ENCODE measurements at places on chromosomes 12 and 14.

GRCh38 chr14:55458800-55459515 is 18.5 kb upstream of the TBPL2 start:
- DNase-seq, result no peak

DNA sequence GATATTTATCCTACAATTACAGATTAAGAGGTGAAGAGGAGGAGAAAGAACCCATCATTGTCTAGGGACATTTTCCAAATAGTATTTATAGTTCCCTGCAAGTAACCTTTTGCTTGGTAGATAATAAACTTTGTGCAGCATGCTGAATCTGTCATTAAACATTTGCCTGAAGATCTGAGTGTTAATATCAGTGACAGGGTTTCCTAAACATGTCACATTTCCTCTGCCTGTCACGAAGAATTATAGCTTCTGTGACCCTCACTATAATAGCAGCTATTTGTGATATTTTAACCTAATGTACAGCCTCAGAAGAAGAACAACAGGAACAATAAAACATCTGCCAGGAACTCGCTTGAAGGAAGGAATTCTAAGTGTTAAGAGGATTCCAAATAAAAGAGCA is 350.3 kb downstream of the GXYLT1 start:
- no peak for DNase-seq

DNA sequence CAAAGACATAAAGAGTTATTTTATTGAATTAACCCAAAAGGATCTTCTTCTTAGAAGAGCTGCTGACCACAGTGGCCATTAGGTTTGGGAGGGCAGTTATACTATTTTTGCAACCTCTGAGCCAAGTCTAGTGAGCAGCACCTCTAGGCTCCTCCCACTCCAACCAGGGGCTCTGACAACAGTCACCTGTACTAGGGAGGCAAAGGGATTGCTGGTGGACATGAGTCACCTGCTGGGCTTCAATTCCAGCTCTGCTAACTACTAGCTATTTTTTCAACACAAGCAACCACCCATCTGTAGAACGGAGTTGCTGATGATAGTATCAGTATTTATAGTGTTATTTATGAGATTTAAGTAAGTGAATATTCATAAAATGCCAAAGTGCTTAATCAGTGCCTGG is 166.0 kb downstream of the KLHL28 start:
- DNase-seq, result no peak

- no peak for DNase-seq
Observed at GRCh38 chr12:105032703-105033357, 46.7 kb downstream of the NOPCHAP1 start.

DNA sequence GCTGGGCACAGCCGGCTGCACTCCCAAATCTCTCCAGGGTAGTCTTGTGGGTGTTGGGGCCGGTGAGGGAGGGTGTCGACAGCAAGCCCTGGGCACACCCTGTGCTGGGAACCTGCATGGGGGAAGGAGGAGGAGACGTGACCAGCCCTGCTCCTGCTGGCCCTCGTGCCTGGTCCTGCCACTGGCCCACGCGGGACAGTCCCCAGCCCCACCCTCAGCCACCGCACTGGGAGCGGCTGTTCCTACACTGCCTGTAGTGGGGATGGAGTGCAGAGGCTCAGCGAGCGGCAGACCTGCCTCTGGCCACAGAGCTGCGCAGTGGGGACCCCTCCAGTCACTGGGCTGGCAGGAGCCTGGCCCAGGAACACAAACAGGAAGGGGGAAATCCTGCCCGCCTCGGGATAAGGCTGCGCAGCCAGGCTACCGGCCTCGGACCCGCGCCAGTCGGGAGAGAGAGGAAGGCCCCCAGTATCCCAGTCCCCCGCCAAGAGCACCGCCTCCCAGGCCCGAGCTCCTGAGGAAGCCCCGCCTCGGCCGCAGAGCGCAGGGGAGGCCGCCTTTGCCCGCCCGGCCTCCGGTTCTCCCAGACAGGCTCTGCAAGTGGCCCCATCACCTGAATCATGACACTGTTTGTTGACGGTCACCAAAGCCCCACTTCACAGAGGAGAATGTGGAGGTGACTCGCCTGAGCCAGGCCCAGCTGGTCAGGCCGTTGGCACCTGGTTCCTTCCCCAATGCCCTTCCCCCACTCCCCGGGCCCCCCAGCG is 10.6 kb downstream of the AHNAK2 start:
- DNase-seq, result no peak

GRCh38 chr12:3523058-3523457 is 32.1 kb downstream of the PRMT8 start:
- DNase-seq, result no peak

- DNase-seq, result no peak
Observed at GRCh38 chr14:24858052-24858451, 191.9 kb downstream of the STXBP6 start.

- DNase-seq, result no peak
Observed at GRCh38 chr14:101001311-101002069, 98.0 kb upstream of the RTL1 start.

GRCh38 chr14:67859169-67859749 is 39.7 kb downstream of the RAD51B start:
- DNase-seq, result no peak

DNA sequence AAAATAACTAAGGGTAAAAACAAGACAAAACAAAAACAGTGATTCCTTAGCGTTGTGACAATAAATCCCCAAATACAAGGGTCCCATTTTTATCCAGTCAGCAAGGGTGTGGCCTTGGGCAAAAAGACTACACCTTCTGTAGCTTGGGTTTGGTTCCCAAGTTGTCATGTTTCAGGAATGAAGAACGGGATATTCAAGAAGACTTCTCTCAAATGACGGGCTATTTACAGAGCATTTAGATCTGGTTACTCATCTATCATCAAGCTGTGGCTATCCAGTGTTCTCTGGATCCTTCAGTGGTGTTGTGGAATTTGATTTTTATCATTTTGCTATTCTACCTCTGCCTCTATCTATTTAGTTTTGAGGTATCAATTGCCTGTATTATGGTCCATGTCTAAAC is 219.7 kb downstream of the SLC25A21 start:
- no peak for DNase-seq

DNA sequence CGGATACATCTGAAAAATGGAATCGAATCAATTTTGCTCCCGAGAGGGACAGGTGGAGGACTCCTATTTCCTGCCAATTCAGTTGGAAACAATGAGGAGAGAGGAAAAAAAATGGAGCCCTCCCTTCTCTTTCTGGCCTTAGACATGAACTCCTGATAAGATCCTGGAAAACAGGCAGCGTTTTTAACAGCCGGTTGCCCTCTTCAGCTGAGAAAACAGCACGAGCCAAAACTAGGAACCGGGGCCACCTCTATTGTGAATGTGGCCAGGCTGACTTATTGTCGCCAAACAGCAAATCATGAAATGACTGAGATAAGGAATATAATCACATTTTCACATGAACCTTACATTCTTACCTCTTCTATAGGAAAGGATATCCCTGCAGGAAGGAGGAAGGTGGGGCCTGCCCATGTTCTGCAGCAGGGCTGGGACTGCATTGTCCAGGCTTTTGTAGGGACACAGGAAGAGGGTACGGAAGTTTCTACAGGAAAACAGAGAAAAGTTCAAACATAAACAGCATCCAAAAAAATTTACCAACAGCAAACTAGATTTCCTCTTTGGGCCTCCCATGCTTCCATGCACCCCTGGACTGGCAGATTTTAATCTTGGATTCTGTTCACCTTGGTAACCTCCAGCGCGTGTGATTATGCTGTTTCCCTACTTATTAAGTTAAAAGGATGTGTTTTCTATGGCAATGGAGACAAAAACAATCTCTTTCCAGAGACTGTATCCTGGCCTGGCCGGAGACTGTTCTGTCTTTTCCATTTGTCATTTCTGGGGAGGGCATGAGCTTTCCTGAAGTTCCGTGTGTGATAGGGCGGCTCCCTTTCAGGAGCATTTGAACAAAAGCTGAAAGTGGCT is 29.0 kb upstream of the ELK3 start:
- DNase-seq, result no peak

- no peak for DNase-seq
Observed at GRCh38 chr14:23722675-23723074, 86.5 kb downstream of the DHRS2 start.

DNA sequence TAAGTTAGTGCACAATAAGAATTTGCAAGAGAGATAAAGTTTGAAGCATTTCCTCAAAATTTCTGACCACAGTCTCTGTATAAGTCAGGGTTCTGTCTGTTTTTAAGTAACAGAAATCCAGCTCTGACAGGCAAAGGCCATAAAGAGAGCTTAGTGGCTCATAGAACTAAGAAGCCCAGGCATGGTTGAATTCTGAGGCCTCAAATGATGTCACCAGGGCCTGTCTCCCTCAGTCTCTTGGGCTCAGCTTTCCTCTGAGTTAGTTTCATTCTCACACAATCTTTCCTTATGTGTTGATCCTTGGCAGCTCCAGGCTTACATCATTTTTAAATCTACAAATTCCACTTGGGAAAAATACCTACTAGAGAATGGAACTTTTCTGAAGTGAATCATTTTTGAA is 173.4 kb upstream of the ATP2B1 start:
- no peak for DNase-seq

DNA sequence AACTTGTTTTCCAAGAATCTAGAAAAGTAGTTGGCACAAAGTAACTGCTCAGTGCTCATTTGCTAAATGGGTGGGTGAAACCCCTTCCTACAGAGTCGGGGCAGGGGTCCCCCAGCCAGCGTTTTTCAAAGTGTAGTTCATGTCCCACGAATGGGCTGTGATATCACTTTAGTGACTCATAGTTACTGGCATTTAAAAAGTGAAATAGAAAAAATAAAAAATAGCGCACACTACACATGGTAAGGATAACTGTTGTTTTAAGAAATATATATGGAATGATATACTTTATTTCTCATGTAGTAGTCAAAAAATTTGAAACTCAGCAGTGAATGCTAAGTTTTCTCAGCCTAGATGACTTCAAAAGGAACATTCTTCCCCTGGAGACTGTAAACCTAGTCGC is 250.4 kb downstream of the CHST11 start:
- no peak for DNase-seq

DNA sequence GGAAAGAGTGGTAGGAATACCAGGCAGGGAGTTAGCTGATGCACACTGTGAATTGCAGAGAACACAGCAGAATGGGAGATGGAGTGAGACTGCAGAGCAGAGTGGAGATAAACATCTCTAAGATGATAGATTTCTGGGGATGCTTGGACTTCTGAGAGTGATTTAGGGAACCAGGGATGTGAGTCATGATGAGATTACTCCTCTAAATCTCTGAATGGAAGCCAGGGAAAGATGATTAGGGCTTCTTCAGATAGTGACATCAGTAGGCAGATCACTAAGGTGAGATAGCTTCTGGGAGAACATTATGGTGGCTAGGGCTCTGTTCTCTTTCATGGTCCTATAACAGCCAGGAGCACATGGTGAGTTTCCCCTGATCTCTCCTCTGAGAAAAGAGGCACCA is 501.5 kb upstream of the USP15 start:
- DNase-seq, result no peak

DNA sequence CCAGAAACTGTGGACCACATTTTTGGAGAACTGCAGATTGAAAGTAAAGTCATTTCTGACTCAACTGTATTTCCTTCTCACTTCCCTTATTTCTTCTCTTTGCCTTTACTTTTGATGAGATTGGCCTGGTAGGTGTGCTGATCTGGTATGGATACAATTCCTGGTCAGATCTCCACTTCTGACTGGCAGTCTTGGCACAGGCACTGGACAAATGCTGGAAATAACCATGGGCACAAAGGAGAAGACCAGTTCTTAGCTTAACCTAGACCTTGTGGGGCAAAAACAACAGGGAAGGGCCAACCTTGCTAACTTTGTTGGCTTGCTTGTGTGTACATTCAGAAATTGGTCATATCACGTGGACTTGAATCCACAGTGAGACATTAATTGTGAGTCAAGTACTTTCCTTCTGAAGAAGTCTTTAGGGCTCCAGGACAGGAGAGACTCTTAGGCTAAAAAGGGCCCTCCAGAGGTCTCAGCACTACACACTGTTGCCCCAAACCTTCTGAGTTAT is 75.0 kb downstream of the DIP2B start:
- no peak for DNase-seq

- DNase-seq, result no peak
Observed at GRCh38 chr14:26213846-26214575, 383.8 kb downstream of the NOVA1 start.

- no peak for DNase-seq
Observed at GRCh38 chr14:62079038-62079437, 316.8 kb downstream of the SNAPC1 start.

DNA sequence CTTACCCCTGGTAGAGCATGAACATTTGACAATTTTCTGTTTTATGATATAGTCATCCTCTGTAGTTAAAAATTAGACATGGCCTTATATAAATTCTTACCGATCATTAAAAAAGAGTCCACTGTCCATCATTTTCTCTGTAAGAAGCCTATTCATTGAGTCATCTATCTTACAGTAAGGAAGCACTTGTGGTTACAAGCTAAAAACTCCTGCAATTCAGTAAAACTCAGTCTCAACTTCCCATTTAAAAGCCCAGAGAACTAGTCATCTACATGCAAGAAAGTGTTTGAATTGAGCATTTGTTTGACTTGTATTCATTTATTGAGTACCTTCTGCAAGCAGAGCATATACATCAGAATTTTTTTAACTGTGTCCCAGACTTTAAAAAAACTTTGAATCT is 63.3 kb downstream of the GTF2A1 start:
- no peak for DNase-seq

DNA sequence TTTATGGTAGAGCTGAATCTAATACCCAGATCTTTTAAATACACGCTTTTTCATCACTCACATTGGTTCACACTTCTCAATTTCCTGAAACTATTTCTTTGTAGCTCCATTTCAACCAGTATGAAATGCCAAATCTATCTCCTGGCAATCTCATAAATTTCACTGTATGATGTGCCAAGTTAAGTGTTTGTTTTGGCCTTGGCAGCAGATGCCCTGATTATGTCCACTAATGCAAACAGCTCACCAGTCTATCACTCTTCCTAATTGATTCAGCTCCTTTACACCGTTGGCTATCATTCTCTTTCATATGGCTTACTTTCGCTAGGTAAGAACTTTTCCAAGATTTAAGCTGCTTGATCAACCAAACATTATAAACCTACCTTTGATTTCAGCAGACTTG is 58.6 kb downstream of the ZFC3H1 start:
- no peak for DNase-seq

DNA sequence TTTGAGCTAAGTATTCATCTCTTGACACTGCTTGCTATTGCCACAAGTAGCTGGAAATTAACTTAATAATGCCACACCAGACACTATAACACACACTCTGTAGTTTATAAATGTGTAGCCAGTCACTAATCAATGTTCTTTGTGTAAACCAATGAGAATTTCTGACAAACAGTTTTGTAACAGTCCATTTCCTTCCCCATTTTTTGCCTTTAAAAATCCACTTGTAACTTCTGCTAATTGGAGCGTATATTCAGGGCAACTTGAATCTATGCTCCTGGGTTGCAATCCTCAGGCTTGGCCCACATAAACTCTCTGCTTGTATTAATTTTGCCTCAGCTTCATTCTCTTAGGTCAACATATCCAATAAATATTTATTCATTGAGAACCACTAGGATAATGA is 125.0 kb upstream of the DHRS4 start:
- DNase-seq, result no peak

DNA sequence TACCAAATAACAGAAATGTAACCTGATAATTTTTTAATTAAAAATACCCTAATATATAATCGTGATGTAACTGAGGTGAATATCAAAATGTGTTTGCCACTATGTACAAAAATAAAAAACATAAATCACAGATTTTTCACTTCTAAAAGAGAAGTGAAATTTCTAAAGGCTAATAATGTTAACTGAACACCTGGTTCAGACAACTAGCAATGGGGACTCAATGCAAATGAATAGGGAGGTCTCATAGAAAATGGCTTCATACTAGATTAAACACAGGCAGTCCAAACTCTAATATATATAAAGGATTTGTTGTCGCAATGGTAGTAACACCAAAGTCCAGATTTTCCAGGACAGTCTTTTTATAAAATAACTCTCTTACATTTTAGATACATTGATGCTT is 365.4 kb upstream of the ATP2B1 start:
- no peak for DNase-seq

Data from neural crest cell (in vitro differentiated cells).